Effector memory CD4-positive, alpha-beta T cell (primary cell): ENCODE measurements at places on chromosomes 11 and 22.

DNA sequence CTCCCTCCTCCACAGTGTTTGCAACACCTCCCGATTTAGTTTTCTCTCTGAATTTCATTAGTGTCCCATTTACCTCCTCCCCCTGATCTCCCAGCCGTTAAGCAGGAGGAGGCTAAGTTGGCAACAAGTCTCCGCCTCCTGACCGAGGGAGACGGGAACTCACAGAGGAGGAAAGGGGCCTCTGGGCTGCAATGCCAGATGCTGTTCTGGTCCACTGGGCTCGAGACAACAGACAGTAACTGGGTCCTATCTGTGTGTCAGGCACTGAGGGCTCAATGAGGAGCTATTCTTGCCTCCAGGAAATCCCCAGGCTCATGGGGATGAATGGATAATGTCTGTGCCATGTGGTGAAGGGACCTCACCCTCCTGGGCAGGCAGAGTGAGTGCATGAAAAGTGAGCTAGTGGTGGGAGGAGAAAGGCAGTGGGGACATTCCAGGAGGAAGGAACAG is 228.1 kb downstream of the TENM4 start:
- no peak for DNase-seq

- DNase-seq, result no peak
Observed at GRCh38 chr22:30372915-30373314, 14.3 kb downstream of the RNF215 start.

GRCh38 chr11:87236368-87236767 is 198.6 kb downstream of the TMEM135 start:
- DNase-seq, result no peak

DNA sequence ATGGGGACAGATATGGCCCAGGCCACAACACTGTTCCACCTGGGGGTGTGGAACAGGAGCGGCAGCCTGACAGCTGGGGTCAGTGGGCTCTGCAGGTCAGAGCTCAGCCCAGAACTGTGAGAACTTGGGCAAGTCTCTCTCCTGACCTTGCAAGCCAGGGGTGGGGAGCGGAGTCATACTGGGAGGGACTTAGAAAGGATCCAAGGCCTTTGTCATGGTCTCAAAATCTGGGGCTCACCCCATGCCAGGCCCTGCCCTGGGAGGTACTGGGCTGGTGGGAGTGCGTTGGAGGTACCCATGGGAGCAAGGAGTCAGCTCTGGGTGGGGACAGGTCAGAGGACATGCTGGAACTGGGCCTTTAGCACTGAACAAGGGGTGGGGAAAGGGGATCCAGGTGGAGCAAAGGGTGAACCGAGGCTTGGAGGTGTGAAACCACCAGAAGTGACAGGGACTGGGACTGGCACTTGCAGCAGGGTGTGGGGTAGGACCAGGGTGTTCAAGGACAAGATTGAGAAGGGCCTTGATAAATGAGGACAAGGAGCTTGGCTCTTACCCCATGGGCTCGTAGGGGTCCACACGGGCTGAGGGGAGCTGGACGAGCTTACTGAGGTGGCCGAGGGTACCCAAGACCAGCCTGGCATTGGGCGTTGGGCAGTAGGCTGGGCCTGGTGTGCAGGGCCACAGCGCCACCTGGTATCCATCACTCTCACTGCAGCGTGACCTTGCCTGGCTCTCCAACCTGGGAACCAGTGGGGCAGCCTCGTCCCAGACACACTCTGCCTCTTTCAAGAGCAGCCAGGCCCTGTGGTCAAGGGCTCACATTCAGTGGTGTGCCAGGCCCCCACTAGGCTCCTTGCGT is 7.4 kb upstream of the PMM1 start:
- no peak for DNase-seq

GRCh38 chr11:131546218-131546895 is 175.9 kb downstream of the NTM start:
- DNase-seq, result no peak

GRCh38 chr11:120883404-120884080 is 140.4 kb upstream of the TBCEL start:
- no peak for DNase-seq

GRCh38 chr11:2248762-2249161 is 21.6 kb downstream of the ASCL2 start:
- no peak for DNase-seq

DNA sequence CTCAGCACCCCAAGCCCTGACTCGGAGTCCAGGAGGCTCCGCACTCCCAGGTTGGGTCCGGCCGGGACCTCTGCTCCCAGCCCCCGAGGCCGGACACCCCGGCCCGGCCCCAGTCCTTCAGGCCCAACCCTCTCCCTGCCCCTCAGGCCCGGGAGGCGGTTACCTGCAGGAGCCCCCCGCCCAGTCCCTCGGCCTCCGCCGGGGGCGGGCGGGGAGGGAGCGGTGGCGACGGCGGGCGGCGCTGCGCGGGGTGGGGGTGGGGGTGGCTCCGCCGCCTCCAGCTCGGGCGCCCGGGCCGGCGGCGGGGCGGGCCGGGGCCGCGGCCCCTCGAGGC is 310 bp downstream of the TCF20 start:
- DNase-seq, result no peak

GRCh38 chr11:13949876-13950275 is 12.6 kb upstream of the SPON1 start:
- DNase-seq, result no peak

- peak; percentile 34 for DNase-seq
Observed at GRCh38 chr11:9265211-9266131, at the start of gene DENND5A. TSS of gene DENND5A (minus strand) at chr11:9265350. CDS start at chr11:9265069, 281 bp downstream.

GRCh38 chr11:116835042-116835772 is 2.2 kb downstream of the APOA1 start:
- DNase-seq, result no peak

DNA sequence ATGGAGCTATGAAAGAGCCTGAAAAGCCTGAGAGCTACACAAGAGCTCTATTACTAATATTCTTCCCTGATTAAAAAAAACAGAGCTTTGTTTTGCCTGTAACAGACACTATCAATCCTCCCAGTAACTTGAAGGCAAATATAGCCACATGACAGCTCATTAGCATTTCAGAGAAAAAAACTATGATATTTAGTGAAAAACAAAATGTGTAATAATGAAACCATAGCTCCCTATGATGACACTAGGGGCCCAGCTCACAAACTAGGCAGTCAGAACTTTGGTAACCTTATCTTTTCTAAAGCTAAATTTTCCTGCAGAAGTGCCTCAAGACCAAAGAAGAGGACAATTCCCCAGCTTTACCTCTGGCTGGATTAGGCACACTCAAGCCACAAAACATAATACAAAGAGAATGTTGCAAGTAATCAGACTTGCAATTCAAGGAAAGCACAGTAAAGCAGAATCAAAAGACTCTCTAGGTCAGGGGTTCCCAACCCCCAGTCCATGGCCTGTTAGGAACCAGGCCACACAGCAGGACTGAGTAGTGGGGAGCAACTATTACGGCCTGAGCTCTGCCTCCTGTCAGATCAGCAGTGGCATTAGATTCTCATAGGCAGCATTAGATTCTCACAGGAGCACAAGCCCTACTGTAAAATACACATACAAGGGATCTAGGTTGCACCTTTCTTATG is 53.3 kb downstream of the MRTFA start:
- DNase-seq, result no peak

- DNase-seq, result no peak
Observed at GRCh38 chr11:74035264-74035663, 26.4 kb upstream of the UCP3 start.

GRCh38 chr11:70281156-70281609 is 10.7 kb downstream of the PPFIA1 start:
- no peak for DNase-seq

DNA sequence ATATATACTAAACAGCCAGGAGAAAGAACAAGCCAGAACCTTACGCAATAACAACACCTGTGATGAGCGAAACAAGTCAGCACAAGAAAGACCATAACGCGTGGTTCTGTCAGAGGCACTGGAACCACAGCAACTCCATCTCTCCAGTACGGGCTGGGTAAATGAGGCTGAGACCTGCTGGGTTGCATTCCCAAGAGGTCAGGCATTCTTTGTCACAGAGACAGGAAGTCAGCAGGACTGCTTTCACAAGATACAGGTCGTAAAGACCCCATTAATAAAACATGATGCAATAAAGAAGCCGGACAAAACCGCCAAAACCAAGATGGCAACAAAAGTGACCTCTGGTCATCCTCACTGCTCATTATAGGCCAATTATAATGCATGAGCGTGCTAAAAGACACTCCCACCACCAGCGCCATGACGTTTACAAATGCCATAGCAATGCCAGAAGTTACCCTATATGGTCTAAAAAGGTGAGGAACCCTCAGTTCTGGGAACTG is 21.7 kb downstream of the TPST2 start:
- DNase-seq, result no peak

GRCh38 chr11:57364851-57365660 is 15.9 kb downstream of the PRG3 start:
- no peak for DNase-seq

- no peak for DNase-seq
Observed at GRCh38 chr11:122776546-122776945, 61.8 kb upstream of the CRTAM start.

DNA sequence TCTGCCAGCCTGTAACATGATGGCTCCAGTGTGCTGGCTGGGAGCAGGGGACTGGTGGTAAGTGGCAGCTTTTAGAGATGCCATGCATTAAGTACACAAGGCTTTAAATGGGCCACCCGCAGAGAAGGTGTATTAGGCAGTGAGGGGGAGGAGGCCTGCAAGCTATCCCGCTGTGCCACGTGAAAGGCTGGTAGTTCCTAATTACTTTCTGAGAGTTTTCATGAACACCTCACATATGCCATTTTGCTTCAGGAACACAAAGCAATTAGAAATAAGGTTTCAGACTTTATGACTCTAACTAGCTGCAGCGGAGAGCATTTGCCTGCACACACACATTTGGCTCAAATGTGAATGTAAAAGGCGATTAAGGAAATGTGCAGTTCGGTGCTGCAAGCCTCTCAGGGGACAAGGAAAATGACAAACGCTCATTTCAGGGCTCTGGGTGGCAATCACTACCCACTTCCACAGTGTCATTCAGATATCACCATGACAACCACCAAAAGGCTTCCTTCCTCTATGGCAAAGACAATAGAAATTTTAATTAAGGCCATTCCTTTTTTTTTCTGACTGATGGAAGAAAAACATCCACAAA is 116.6 kb downstream of the PLEKHA7 start:
- DNase-seq, result no peak

DNA sequence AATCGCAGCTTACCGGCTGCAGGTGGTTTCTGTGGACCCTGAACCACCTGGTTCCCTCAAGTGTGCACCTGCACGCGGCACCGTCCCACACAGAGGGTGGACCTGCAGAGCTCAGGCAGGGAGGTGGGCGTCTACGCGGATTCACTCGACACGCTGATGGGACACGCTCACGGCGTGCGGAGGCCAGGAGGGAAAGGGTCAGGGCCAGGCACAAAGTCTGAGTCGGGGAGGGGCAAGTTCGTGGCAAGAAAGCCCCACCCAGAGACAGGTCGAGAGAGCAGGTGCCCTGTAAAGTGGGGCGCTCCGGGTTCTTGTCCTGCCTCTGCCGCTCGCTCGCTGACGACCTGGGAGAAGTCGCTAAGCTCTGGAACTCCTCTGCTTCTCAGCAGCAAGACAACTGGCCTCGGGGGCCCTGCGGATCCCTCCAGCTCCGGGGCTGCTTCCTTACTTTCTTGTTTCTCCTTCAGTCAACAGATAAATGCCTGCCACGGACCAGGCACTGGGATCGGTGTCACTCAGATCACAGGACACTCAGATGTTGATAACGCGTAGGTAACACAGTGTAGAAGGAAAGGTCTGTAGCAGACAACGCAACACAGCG is 72.4 kb upstream of the NUP50 start:
- no peak for DNase-seq

- no peak for DNase-seq
Observed at GRCh38 chr11:36364551-36365325, 68.7 kb downstream of the PRR5L start.

DNA sequence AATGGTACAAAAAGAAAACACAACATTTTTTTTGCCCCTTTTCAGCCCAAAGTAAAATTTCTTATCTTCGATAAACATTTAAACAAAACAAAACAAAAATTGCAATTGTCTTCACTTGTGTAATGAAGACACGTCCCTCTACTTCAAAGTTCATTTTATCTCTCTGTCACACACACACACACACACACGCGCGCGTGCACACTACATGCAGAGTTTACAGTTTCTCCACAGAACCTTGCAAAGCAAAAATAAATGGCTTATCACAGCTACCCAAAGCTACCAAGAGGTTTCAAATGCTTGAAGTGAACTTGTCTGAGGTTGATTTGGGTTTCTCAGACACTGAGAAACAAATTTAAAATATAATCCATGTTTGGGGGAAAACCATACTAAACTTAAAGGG is 72.3 kb downstream of the ETS1 start:
- no peak for DNase-seq

DNA sequence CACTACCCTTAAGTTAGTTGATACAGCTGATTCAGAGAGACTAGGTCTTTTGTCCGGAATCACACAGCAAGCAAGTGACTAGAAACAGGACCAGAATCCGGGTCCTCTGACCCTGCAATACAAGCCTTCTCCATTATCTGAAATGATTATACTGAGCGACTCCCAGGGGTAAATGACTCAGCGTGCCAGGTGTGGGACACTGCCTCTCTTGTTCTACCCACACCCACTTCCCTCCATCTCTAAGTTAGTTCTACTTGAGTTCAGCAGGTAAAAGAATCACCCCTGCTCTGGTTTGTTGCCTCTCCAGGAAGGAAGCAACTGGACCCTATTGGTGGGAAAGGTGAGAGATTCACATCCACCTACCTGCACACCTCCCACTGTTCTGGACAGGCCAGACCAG is 156.9 kb downstream of the DBX1 start:
- DNase-seq, result no peak

- no peak for DNase-seq
Observed at GRCh38 chr11:113655771-113656170, 50.3 kb downstream of the TMPRSS5 start.

- DNase-seq, result no peak
Observed at GRCh38 chr22:32887324-32887980, 85.9 kb downstream of the TIMP3 start.

GRCh38 chr22:37601540-37602442 is 6.8 kb upstream of the GGA1 start:
- DNase-seq, result no peak

GRCh38 chr11:60169264-60169915 is 13.5 kb downstream of the MS4A6A start:
- DNase-seq, result no peak

DNA sequence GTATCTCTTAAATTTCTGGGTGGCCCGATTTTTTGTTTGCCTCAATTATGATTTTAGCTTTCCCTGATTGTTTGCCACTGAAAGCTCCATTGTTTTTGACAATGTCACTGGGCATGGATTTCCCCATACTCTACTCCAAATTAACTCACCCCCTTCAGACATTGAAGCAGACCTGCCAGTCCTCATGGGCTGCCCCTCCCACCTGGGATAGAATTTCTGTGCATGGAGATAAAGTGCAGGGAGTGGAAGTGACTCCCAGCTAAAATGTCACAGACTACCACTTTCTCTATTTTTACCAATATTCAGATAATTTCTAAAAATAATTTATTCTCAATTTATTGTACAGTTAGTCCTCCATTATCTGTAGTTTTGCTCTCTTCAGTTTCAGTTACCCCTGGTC is 79.1 kb upstream of the CLPB start:
- DNase-seq, result no peak

GRCh38 chr11:31499576-31500178 is 9.7 kb downstream of the IMMP1L start:
- no peak for DNase-seq
